ENCODE measurements at places on chromosomes 2 and 18.
A peak's percentile ranks its signal among the peaks of the same experiment; 100 is the strongest.

- no peak for DNase-seq
Observed at GRCh38 chr18:6745504-6746031, 16.1 kb downstream of the ARHGAP28 start.

DNA sequence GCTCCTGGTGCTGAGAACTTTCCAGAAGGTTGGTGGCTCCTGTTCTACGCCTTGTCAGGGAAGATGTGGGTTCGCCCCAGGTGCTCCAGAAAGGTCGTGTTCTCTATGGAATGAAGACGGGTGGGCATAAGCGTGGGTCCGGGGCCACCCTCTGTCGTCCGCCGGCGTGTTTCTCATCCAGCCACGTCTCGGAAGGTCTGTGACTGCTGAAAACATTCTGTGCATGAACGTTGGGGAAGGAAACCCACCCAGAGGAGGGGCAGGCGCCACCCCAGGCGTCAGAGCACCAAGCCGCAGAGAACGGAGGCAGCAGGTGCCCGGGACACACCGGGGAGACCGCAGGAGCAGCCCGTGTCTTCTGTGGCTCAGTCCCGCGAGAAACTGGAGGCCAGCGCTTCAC, 118.2 kb downstream of the RTP5 start:
- no peak for DNase-seq

DNA sequence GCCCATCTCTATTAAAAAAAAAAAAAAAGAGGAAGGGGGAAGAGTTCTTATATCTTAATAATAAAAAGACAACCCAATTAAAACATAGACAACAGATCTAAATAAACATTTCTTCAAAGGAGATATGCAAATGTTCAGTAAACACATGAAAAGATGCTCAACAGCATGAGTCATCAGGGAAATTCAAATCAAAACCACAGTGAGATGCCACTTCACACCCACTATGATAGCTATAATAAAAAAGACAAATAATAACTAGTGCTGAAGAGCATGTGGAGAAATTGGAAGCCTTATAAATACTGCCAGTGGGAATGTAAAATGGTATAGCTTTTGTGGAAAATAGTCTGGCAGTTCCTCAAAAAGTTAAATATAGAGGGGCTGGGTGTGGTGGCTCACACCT, 61.5 kb upstream of the CYP20A1 start:
- DNase-seq: peak; percentile 45

GRCh38 chr18:46574743-46575115, 82.3 kb downstream of the LOXHD1 start:
- DNase-seq: no peak

DNA sequence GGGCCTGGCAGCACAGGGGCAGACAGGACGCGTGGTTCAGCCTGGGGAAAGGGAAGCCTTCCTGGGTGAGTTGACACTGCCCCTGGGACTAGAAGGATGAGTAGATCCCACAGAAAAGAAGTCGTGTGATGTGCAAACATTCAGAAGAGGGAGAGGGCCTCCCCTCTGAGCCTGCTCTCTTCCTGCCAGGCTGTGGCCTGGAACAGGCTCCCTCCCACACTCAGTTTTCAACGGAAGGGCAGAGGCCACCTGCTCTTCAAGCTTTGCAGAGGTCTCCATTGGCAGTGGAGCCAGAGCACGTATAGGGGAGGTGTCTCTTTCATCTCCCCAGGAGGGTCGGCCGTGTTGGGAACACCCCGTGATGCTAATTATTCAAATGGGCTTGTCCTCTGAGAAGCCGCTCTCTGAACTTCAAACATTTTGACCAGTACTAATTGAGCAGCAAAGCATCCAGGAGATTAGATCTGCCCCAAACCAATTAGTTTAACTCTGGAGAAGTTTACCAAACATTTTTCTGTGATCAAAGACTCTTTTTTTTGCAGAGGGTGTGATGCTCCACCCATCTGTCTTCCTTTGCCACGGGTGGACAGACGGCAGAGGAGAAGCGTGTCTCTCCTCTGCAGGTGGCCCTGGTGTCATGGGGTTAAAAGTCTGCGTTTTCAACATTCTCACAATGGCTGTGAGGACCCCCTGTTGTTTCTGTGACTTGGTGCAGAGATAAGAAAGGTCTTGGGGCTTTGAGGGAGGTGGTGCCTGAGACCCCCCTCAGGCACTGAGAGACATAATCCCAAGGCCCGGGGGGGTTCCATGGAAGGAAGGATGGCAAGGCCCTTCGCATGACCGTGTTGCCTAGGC, 29.5 kb upstream of the ODC1 start:
- DNase-seq: no peak

- DNase-seq: no peak
Observed at GRCh38 chr18:45136381-45137086, 455.8 kb downstream of the SETBP1 start.

GRCh38 chr2:146786396-146786795, 1058.4 kb upstream of the ACVR2A start:
- DNase-seq: no peak

GRCh38 chr18:35331367-35332087, 12.7 kb downstream of the ZNF24 start:
- no peak for DNase-seq

GRCh38 chr2:42829671-42830440, 37.5 kb upstream of the HAAO start:
- peak; percentile 16 for DNase-seq

DNA sequence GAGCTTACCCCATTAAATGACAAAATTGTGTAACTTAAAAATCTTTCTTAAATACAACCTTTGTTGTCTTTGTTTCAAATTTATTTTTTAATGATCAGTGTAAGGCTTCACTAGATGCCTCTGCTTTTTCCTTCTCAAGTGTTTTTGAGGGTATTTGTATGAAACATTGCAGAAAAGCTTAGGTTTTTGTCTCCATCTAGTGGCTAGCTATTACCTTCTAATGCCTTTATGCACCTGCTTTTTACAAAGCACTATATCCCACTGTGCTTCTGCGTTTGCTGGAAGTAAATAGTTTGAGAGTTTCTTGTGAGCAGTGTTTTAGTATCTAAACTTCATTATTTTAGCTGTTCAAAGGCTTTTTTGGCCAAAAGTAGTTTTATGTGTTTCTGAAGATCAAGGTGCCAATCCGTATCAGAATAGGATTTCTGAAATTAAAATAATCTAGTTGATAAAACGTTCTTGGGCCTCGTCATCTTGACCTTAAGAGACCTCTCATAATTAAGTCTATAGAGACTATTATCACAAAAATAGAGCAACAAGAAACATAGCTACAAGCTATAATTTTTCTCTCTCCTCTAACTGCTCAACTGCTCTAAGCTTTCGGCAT, 47.0 kb downstream of the IWS1 start:
- DNase-seq: peak; percentile 74

DNA sequence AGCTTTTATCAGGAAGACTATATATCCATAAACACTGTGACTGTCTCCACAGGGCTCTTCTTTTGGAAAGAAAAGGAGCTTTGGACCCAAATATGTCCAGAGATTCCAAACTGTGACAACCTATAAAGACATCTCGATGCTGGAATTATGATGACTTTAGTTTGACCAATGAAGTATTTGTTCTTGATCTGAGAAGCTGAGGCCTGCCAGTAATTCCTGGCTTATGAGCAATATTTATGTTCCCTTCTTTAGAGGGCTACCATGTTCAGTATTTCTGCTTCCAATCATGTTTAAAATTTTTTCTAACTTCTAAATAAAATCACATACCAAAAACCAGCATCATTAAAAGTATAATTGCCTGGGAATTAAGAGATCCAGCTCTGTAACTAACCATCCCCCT, 41.1 kb downstream of the FEZ2 start:
- peak; percentile 46 for DNase-seq

- DNase-seq: no peak
Observed at GRCh38 chr2:171747371-171747770, 60.1 kb downstream of the DYNC1I2 start.

DNA sequence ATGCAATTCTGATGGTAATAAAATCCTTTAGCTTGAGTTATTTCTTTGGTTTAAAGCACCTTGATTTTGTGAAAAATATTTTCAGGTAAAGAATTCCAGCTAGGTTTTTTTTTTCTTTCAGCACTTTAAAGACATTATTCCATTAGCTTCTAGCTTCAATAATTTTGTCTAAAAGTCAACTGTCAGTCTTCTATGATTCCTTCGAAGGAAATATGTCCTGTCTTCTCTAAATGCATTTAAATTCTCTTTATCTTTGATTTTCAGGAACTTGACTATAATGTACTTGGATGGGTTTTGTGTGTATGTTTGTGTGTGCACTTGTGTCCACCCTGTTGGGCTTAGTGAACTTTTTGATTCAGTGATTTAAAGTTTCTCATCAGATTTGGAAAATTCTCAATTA, 4.7 kb downstream of the LONRF2 start:
- no peak for DNase-seq

- DNase-seq: no peak
Observed at GRCh38 chr18:62522178-62522503, 684 bp upstream of the ZCCHC2 start.

DNA sequence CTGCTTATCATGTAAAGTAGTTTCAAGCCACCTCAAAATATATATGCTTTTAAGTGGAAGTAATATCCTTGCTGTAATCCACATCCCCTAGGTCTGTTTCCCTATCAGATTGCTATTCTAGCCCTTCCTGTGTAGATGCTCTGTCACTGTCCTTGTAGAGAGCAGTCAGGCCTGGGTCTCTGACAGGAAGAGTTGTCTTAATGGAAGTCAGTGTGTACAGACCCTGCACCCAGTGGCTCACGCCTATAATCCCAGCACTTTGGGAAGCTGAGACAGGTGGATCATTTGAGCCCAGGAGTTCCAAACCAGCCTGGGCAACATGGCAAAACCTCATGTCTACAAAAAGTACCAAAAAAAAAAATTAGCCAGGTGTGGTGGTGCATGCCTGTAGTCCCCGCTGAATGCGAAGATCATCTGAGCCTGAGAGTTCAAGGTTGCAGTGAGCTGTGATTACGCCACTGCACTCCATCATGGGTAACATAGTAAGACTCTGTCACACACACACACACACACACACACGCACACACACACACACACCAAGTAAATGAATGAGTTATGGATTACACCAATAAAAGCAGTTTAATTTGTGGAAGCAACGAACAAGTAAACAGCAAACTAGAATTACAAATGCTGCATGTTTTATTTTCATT, 70.2 kb upstream of the DSC1 start:
- DNase-seq: no peak

DNA sequence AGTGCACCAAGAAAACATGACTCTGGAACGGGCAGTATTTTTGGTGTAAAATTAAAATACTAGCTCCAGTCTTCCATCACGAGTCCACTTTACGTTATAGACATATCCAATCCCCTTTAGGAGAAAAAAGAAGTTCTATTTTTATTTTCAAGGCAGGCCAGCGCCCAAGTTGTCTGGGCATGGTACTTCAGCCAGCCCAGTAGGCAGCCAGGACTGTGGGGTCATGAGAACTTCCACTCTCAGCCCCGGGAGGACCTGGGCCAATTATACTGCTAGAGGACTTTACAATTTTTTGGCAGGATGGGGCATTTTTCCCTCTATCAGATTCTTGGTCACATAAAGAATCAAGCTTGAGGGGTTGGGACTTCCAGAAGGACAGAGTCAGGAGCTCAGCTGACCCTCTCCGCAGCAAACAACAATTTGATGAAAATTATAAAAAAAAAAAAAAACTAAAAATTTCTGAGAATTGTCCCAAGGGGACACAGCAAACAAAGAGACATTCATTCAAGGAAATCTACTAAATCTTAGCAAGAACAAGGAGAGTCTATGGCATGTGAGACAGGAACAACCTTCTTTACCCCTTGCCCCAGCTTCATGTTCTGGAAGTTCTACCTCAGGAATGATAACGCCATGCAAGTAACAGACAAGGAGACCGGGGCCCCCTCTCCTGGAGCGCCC, 37.3 kb upstream of the B3GNT2 start:
- no peak for DNase-seq

DNA sequence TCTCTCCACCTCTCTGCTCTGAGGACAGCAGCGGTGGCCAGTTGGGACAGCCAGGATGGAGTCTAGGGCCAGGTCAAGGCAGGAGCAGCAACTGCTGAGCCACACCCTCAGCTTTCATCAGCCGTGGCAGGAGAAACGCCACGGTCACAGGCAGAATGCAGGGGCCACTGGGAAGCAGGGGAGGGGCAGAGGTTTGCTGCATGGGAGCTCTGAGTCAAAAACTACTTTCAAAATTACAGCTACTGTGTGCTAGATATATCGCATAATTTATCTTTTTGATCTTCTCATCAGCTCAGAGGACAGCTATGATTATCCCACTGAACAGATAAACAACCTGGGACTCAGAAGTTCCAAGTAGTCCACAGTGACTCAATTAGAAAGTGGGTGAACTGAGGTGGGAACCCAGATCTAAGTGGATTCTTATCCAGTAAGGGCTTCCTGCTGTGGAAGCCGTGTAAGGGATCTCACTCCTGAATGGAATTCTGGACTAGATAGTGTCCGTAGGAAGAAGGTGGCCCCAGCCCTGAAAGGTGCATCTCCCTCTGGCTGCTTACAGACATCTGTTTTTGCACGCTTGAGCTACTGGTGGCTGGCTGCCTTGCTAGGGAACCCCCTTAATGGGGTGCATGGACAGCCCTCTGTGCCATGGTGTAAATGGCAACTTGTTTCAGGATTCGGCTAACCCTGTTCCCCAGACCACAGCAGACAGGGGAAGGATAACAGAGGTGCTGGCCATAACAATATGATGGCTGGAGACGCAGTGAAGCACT, 194.6 kb upstream of the SMAD2 start:
- DNase-seq: no peak

- peak; percentile 21 for DNase-seq
Observed at GRCh38 chr2:196610796-196611195, 28.7 kb upstream of the CCDC150 start.

- peak; percentile 87 for DNase-seq
Observed at GRCh38 chr2:153386481-153386897, 92.1 kb downstream of the RPRM start.

DNA sequence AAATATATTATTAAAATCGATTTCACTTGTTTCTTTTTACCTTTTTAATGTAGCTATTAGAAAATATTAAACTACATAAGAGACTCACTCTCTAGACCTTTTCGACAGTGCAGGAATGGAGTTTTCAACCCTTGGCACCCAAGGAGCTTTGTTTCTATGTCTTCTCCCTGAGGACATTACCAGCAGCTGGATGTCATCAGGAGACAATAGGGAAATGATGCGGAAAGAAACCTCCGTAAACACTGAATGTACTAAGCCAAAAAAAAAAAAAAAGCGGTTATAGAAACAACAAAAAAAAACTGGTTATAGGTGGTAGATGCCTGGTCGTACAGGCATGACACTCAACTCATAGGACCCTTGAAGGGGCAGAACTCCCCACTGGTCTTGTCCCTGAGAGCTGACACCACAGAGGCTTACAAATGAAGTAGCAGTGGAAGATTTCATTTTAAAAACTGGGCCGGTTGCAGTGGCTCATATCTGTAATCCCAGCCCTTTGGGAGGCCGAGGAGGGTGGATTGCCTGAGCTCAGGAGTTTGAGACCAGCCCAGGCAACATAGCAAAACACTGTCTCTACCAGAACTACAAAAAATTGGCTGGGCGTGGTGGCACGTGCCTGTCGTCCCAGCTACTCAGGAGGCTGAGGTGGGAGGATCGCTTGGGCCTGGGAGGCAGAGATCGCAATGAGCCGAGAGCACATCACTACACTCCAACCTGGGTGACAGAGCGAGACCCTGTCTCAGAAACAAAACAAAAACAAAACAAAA, 23.8 kb downstream of the THAP4 start:
- DNase-seq: no peak

- no peak for DNase-seq
Observed at GRCh38 chr2:132441051-132441450, 24.4 kb downstream of the GPR39 start.

GRCh38 chr18:22432657-22433137, 15.0 kb upstream of the CTAGE1 start:
- DNase-seq: peak; percentile 91

All from A172 (cell line).